ENCODE measurements at places on chromosomes 11 and 22.

DNA sequence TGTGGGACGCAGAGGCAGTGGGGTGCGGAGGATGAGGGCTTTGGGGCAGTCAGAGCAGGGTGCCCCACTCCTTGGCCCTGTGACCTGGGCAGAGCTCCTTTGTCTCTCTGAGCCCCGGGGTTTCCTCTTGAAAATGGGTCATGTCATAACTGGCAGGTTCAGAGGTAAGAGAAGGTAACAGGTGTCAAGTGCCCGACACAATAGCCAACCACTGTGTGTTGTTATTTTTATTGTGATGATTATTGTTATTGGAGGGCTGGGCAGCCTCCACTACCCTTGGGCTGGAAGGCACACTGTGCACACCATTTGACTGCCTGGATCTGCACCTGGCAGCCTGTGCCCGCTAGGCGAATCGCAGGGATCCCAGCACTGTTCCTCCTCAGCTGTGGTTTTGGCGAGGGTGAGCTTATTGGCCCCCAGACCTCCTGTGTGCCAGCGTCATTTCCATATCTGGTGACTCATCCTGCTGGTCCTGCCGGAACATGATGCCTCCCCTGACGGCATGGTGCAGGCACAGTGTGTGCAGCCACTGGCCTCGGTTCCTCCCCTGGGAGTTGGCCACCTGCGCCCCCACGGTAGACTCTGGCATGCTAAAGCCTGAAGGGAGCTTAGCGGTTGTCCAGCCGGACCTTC is 15.4 kb upstream of the SOX10 start:
- DNase-seq = no peak

- no peak for DNase-seq
Measured at GRCh38 chr11:27058456-27058855, 17.8 kb downstream of the BBOX1 start.

DNA sequence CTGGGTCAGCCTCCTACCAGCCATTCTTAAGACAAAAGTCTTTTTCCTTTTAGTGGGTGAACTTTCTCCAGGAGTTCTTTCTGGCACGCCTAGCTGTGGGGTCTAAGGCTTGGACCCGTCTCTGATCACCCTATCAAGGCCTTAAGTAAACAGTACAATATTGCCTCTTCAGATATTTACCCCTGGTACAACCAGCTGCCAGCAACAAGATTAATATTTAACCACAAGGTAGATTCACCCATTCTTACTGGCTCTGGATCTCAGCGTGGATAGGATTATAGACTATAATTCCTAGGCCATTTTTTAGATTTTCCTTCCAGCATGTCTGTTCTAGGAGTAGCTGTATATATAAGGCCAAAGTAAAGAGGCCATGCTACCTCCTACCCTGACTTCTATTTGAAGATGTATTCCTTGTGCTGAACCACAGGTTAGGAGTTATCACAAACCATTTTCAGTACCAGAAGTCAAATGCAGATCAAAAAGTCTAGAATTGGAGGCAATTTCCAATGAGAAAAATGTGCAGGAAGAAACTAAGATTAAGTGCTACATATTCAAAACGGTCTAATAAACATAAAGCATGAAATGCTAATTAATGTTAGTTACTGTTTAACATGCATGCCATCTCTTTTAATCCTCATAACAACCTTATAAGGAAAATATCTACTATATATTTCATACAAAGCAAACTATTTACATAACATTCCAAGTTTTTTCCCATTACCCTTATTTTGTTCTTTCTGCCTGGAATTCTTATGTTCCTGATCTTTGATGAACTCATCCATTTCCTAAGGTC is 110.0 kb upstream of the SYN3 start:
- no peak for DNase-seq

DNA sequence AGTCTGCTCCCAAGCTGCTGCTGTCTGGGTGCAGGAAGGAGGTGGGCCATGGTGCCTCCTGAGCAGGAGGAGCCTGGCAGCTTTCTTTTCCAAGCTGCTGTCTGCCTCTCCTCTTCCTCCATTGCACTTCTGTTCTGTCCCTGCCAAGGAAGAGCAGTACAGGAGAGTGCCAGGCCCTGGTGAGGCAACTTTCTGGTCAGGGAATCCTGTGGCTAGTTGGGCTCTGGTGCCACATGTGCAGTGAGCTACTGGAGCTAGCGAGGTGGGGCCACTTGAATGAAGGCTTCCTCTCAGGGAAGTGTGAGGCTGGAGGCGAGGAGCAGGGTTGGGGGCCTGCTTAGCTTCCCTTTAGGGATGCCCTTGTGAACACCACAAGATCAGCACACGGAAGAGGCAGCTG is 90.0 kb downstream of the TSPAN18 start:
- no peak for DNase-seq
